ENCODE measurements at places on chromosomes 12 and 14. TPM values are rescaled to one million over a fixed set of nuclear protein-coding genes. Genes with fewer than 3 reads are reported as not detected.

PLA2G1B gene
- total RNA-seq, result not detected

DNA sequence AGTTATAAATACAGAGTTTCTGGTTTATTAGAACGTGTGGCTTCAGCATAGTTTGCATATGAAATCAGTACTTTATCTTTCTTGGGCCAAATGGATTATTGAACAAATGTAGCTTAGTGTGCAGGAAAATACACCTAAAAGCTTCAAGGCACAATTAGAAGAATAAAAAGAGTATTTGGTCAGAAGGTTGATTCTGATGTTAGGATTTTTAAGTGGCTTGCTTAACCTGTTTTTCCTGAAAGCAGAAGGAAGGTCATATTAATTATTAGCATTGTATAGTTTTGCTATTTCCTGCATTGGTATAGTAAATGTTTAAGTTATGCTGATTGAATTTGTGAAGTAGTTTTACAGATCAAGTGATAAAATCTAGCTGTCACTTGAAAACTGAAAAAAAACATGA lies 31.0 kb upstream of the GNS start:
- DNase-seq, result no peak

- no peak for DNase-seq
Measured at GRCh38 chr12:46661110-46661845, 164.5 kb downstream of the SLC38A4 start.

DNA sequence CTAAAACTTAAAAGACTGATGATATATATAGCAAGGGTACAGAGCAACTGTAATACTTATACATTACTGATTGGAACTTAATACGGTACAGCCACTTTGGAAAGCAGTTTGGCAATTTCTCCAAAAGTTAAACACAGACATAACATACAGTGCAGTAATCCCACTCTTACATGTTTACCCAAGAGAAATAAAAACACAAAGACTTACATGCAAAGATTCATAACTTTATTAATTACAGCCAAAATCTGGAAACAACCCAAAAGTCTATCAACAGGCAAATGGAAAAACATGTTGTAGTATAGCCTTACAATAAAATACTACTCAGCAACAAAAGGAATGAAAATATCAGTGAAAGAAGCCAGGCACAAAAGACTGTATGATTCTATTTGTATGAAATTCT lies 84.6 kb downstream of the GARIN6 start:
- no peak for DNase-seq

- no peak for DNase-seq
Measured at GRCh38 chr12:42922505-42922850, 332.9 kb upstream of the PRICKLE1 start.

GRCh38 chr14:104992501-104992900 lies 6.9 kb downstream of the CLBA1 start:
- no peak for DNase-seq

All from glutamatergic neuron (in vitro differentiated cells).